ENCODE measurements at places on chromosomes 2 and 18.

DNA sequence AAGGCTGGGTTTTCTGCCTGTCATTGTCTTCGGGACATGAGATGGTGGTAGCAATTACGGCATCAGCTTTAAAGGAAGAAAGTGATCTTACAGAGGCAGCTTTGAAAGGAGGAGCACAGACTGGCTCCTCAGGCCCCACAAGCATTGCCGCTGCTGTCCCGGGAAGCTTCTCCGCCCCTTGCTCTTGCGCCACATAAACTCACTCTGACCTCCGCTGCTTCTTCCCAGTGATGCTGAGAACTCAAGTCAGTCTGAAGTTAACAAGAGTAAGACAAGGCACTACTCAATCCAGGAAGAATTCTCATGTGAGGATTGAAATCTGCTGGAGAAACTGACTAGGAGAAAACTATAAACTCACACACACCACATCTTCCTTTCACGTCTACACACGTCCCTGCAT lies 112.4 kb upstream of the RIOK3 start:
- no peak for DNase-seq

- DNase-seq, result no peak
Observed at GRCh38 chr18:48138210-48138609, 207.8 kb upstream of the SMAD2 start.

DNA sequence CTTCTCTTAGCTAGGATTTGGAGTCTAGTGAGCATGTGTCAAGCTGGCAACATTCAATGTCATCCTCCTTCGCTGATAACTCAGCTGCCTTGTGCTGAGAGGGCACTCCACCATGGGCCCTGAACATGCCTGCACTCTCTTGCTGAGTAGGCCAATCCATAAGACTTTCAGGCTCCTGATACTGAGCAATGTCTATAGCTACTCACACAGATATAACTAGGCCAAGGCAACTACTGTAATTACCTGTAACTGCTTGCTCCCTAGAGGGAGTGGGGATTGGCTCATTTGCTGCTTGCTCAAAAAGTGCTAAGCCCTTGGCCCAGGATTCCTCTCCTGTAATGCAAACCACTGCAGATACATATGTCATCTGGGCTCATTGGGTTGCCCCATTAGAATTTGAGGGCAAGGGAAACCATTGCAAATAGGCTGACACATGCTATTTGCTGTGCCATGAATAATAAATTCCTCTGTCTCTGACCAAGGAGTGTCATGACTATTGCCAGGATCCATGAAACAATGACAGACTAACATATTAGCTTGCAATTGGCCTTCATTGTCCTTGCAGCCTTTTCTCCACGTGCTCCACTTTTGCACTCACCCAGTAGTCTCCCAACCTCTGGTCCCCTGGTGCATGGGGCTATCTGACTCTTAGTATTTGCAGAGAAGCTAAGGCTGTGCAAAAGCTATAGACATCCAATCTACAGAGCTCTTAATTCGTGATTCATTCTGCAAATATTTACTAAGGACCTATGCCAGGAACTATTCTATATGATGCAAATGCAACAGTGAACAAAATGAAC lies 36.9 kb upstream of the BMPR2 start:
- no peak for DNase-seq

GRCh38 chr18:64203295-64203694 lies 54.4 kb upstream of the LINC00305 start:
- no peak for DNase-seq

DNA sequence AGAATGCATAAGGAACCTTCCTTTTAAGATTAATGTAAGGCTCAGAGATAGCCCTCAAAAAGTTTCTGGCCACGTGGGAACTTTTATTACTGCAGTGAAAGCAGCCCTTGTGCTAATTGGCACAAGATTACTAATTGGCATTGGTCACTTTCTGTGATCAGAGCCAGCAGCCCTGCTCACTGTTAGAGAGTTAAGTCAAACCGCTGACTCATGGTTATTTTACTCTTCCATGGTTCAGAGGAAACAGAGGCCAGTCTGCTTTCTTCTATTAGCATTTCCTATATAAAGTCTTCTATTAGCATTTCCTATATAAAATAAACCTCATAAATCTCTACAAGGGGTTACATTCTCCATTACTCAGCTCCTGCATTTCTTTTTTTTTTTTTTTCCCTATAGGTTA lies 1.5 kb upstream of the SLC35G4 start:
- DNase-seq, result no peak

- DNase-seq, result no peak
Observed at GRCh38 chr2:240459401-240460252, 24.2 kb downstream of the GPC1 start.

DNA sequence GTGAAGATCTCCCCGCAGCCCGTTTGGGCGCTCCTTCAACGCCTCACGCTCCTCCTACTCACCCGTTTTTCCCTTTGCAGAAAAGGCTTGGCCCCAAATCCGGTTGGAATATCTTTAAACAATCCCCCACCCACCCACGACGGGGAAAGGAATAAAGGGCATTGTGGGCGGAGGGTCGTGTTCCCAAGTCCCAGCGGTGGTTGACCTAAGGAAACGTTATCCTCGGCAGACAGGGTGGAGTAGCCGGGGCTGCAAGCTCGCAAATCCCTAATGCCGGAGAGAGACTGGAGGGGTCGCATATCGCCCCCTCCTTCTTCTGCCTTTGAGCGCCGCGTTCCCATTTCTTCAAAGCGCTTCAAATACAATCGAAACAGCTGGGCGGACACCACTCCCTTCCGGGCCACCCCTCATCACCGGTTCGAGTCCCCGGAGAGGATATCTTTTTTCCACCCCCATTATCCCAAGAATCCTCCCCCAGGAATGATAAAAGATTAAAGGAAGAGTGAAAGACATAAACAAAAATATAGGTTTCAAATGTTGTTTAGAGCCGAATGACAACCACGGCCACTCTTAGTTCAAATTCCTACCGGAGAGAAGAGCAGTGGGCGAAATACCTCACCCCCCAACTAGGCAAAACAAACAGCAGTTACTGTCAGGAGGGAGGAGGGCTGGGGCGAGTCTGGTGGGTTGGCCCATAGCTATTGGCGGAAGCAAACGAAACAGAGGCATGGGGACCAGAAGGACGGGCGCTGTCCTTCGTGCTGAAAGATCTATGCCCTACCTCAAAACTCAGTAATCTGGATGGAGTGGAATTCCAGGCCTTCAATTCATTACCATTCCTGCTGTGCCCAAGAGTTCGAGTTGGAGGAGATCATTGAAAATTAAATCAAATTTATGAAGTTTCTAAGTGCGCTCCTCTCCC lies 2.8 kb upstream of the GAD1 start:
- peak; percentile 48 for DNase-seq

DNA sequence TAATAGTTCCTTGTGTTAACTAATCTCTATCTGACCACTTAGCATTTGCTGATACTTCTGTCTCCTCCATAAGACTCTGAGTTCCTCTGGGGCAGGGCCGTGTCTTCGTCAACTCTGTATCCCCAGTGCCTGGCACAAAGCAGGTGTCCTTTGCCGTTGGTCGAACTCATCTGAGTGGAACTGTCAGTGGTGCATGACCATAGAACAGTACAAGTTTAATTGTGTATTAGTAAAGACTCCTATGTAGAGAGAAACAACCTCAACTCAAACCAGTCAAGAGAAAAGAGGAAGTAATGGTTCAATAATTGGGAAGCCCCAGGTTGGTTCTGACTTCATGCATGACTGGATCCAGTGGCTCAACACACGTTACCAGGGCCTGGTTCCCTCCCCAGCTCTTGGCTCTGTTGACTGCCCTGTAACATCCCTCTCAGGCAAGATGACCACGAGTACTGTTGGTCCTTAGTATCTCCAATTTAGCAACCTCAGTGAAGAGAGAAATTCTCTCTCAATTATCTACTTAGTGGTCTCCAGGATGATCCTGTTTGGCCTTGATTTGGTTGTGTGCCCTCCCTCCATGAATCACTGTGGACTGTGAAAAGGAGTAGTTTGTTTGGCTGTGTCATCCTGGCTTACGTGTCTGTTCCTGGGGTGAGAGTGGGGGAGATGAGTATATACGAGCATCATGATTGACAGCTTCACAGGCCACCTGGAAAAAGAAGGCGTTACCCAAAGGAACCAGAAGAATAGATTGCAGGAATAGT lies 58.5 kb upstream of the MSH6 start:
- DNase-seq, result no peak

GRCh38 chr2:158189526-158189925 lies 87.8 kb downstream of the UPP2 start:
- DNase-seq, result no peak

Measured in activated CD4-positive, alpha-beta memory T cell treated with anti-CD3 and anti-CD28 coated beads for 36 hours (primary cell).